ENCODE measurements at places on chromosomes 12 and 14. TPM values are rescaled to one million over a fixed set of nuclear protein-coding genes. Genes with fewer than 3 reads are reported as not detected.

- no peak overlapping the region for H3K27ac ChIP-seq
- peaks cover 6% of the 10 kb centered on the region for H3K4me1 ChIP-seq
- no peak overlapping the region for H3K4me3 ChIP-seq
Measured at GRCh38 chr12:50590869-50591268, 86.1 kb downstream of the DIP2B start.

- peaks cover 20% of the 10 kb centered on the region for H3K36me3 ChIP-seq
- H3K27me3 ChIP-seq = no peaks in the 10 kb centered on the region
- no peak for DNase-seq
- H3K27ac ChIP-seq = no peak overlapping the region
Measured at GRCh38 chr14:69460093-69460701, 24.3 kb upstream of the PLEKHD1 start.

DNA sequence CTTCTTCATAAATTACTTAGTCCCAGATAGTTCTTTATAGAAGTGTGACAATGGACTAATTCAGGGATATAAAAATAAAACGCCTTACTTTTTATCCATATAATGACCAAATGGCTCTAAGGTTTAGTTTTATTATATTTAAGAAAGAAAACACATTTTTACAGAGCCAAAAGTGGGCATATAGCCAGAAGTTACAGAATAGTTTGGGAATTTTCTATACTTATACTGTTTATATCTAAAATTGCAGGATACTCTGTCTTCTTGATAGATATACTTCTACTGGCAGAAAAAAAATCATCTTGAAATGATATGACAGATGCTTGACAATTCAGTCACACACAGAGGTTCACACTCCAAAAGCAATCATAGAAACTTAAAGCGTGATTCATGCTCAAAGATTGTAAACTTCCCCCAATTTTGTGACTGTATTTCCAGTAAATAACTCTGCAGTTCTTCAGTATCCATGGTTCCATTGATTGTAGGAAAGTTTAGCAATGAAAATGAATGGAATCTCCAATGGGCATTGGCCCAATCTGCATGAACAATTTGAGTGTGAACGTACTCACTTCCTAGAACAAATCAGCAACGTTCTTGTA lies 307.8 kb downstream of the NOVA1 start:
- no peaks in the 10 kb centered on the region for H3K4me1 ChIP-seq
- no peak overlapping the region for H3K4me3 ChIP-seq
- no peak overlapping the region for H3K27ac ChIP-seq

- H3K4me3 ChIP-seq = no peak overlapping the region
- peaks cover 2% of the 10 kb centered on the region for H3K4me1 ChIP-seq
- no peak for DNase-seq
Measured at GRCh38 chr12:52207895-52208294, 16.1 kb upstream of the KRT80 start.

- no peak overlapping the region for H3K27ac ChIP-seq
- H3K36me3 ChIP-seq = no peaks in the 10 kb centered on the region
- H3K27me3 ChIP-seq = no peaks in the 10 kb centered on the region
Measured at GRCh38 chr12:9992296-9992695, 6.6 kb downstream of the CLEC1B start.

INHBC gene
- total RNA-seq = not detected

Data from H9 (cell line).